NCI-H2081 treated with DMSO at 0.1 percent for 48 hours (cell line): ENCODE measurements at places on chromosomes 4 and X.

- DNase-seq: no peak
These were observed 93.1 kb upstream of the RBPJ start for GRCh38 chr4:26227601-26228229.

DNA sequence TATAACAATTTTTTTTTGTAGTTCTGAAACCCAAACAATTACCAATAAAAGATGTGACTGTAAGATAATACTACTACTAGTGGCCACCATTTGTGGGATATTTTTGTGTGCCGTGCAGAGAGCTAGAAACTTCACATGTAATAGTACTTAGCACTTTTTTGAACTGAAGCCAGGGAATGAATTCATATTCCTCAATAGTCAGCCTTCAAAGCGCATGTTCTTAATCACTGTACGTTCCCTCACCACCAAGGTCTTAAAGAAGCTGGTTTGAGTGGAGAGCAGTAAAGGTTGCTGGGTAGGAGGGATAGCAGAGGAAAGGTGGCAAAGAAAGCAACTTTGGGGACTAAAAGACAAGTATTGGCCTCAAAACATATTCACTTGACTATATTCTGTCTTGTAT lies 9.6 kb upstream of the RUFY3 start:
- no peak for DNase-seq

GRCh38 chr4:108272561-108272960 lies 103.8 kb upstream of the LEF1 start:
- DNase-seq: peak; percentile 1

- peak; percentile 28 for DNase-seq
These were observed 4.5 kb downstream of the MID1IP1 start for GRCh38 chrX:38805432-38806389.

DNA sequence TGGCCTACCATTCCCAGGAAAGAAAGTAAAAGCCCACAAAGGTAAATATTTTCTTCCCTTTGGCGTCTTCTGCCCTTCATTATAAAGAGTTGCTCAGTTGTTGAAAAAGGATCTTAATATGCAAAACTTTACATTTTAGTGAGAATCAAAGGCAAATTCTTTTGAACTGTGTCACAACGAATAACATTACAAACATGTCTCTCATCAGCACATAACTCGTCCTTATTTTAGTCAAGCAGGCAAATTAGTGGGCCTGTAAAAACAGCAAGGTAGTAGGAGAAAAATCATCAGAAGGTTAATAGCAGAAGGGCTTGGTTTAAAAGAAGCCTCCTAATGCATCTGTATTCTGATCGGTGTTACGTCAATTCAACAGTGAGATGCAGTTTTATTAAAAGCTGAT lies 647.3 kb upstream of the DIPK2B start:
- DNase-seq: no peak

DNA sequence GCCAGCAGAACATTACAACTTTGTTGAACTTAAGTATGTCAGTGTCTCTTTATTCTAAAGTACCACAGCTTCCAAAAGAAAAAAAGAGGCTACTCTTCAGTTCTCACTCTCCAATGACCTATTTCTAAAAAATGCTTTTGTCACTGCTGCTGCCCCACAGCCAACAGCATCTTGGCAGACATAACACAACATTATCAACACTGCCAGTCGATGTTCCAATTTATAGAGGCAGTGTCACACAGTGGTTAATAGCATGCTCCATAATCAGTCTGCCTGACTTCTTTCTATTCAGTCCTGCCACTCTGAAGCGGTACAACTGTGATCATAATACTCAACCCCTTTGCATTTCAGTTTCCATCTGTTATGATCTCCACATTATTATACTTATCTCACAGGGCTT lies 69.2 kb downstream of the PLS3 start:
- no peak for DNase-seq

- DNase-seq: no peak
These were observed 33.1 kb downstream of the SLC10A7 start for GRCh38 chr4:146488495-146489174.

GRCh38 chr4:150439451-150439933 lies 142.5 kb upstream of the MAB21L2 start:
- no peak for DNase-seq

DNA sequence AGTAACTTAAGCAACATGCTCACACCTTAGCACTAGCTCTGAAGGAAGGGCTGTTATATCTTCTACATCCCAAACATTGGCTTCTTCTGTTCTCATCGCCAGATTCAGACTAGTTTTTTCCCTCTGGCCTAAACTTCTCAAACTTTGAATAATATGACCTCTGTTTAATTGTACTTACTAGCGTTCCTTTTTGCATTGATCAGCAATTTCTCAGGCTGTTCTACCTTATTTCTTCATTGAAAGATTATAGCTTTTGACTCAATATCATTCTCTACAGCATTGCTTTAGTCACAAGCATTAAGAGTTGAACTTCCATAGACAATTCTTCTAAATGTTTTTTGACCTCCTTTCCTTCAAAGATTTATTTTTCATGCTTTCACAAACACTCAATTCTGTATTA lies 659.2 kb downstream of the PCDH7 start:
- DNase-seq: no peak

- DNase-seq: no peak
These were observed 3.4 kb downstream of the ABHD18 start for GRCh38 chr4:127968586-127968985.

- DNase-seq: no peak
These were observed 3.0 kb downstream of the CISD2 start for GRCh38 chr4:102871772-102872171.

GRCh38 chr4:72207196-72207595 lies 175.4 kb downstream of the NPFFR2 start:
- no peak for DNase-seq

DNA sequence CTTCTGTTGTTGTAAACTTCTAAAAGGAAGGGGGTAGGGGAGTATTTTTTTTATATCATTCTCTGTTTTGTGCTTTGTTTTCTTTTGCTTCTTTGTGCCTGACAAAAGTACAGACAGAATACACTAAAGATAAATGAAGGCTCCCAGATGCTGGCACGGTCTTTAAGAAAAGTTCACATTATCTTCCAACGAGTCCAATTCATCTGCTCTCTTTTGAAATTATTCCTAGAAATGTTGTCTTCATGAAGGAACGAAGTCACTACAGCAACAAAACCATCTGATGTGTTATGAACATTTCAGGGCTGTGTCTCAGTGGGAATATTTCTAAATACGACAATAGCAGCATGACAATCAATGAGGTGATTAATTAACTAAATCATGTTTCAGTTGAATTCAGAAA lies 813.8 kb upstream of the HTR2C start:
- no peak for DNase-seq
